ENCODE measurements at places on chromosomes 11 and 22. TPM values are rescaled to one million over a fixed set of nuclear protein-coding genes. Genes with fewer than 3 reads are reported as not detected.

- no peak for DNase-seq
These were observed 127.1 kb downstream of the CHST1 start for GRCh38 chr11:45538363-45538762.

APOL3 gene
- 48.3 TPM for total RNA-seq

TMEM191B gene
- total RNA-seq: 2.6 TPM

DNA sequence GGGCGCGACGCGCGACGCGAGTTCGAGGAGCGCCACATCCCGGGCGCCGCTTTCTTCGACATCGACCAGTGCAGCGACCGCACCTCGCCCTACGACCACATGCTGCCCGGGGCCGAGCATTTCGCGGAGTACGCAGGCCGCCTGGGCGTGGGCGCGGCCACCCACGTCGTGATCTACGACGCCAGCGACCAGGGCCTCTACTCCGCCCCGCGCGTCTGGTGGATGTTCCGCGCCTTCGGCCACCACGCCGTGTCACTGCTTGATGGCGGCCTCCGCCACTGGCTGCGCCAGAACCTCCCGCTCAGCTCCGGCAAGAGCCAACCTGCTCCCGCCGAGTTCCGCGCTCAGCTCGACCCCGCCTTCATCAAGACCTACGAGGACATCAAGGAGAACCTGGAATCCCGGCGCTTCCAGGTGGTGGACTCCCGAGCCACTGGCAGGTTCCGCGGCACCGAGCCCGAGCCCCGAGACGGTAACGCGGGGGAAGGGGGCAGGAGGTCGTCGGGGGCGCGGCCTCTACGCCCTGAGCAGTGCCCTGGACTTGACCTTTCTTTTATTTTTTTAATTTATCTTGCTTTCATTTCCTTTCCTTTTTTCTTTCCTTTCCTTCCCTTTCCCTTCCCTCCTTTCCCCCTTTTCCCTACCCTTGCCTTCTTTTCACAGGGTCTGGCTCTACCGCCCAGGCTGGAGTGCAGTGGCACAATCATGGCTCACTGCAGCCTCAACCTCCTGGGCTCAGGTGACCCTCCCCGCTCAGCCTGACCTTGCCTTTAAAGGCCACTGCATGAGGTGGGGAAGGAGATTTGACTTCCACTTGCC, 5.0 kb downstream of the MPST start:
- DNase-seq: no peak

GRCh38 chr22:35593891-35594470, 23.1 kb downstream of the MB start:
- DNase-seq: no peak

- DNase-seq: no peak
These were observed 357.7 kb upstream of the ARHGAP42 start for GRCh38 chr11:100329352-100329751.

- no peak for DNase-seq
These were observed 110.4 kb upstream of the POU2AF2 start for GRCh38 chr11:111135101-111135500.

- no peak for DNase-seq
These were observed 48.0 kb downstream of the BID start for GRCh38 chr22:17726006-17726927.

DNA sequence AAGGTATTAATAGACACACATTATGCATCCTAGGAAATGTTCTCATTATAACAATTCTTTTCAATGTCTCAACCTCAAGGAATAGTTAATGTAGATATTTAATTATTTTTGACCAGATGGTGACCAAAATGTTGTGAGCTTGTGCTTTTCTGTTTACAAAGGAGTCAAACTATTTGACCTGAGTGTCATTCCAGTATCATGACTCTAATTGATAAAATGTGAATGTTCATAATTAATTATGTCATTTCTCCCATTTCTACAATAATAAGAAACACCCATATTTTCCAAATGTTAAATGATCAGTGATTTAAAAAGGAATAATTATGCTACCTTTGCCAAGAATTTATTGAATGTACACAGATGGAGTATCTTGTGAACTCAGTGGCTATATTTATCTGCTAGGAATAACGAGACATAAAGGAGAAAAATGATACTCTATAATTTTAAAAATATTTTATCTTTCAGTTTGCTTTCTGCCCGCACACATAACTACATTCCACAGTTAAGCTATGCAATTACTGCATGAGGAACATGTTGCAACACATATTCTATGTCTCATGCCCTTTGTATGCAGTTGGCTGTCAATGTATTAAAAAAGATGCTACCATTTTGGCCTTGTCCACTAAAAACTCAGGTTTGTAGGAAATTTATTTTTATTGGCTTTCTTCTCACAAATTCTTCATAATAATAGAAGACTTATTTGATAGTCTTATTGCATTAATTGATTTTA, 376.7 kb upstream of the CCDC179 start:
- DNase-seq: no peak

GRCh38 chr11:95585069-95585751, 204.4 kb downstream of the FAM76B start:
- no peak for DNase-seq
